ENCODE measurements at places on chromosomes 2 and 18. TPM values are rescaled to one million over a fixed set of nuclear protein-coding genes. Genes with fewer than 3 reads are reported as not detected.

The LIMS3 gene
- total RNA-seq: 1.5 TPM

The PIEZO2 gene
- not detected for total RNA-seq

GRCh38 chr2:7270011-7270431 lies 352.8 kb downstream of the RNF144A start:
- H3K27me3 ChIP-seq: no peaks in the 10 kb centered on the region
- no peak overlapping the region for H3K4me3 ChIP-seq
- no peaks in the 10 kb centered on the region for H3K36me3 ChIP-seq

- no peaks in the 10 kb centered on the region for H3K36me3 ChIP-seq
- H3K27me3 ChIP-seq: no peaks in the 10 kb centered on the region
- no peak overlapping the region for H3K27ac ChIP-seq
- H3K4me1 ChIP-seq: no peaks in the 10 kb centered on the region
These were observed 345.5 kb downstream of the ERBB4 start for GRCh38 chr2:212193056-212193455.

DNA sequence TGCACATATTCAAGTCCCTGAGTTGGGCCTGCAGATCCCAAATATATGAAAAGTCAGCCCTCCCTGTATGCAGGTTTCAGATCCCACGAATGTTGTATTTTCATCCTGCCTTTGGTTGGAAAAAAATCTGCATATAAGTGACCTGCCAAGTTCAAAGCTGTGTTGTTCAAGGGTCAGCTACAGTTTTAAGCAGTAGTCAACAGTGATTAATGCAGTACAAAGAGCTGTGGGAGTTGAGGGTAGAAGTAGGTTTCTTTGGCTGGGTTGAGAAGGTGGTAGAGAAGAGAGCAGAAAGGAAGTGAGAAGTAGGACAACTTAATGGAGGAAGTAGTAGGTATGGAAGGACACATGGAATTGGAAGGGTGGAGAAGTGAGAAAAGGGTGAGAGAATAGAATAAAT lies 127.9 kb downstream of the ANKRD44 start:
- no peak overlapping the region for H3K27ac ChIP-seq
- H3K36me3 ChIP-seq: peaks cover 60% of the 10 kb centered on the region
- DNase-seq: no peak
- peaks cover 21% of the 10 kb centered on the region for H3K4me1 ChIP-seq
- H3K4me3 ChIP-seq: no peak overlapping the region
